ENCODE measurements at places on chromosomes 3 and 15.

GRCh38 chr15:94083467-94084052 is 147.8 kb upstream of the MCTP2 start:
- DNase-seq = no peak

GRCh38 chr3:14329842-14330241 is 72.6 kb upstream of the SLC6A6 start:
- DNase-seq = no peak

DNA sequence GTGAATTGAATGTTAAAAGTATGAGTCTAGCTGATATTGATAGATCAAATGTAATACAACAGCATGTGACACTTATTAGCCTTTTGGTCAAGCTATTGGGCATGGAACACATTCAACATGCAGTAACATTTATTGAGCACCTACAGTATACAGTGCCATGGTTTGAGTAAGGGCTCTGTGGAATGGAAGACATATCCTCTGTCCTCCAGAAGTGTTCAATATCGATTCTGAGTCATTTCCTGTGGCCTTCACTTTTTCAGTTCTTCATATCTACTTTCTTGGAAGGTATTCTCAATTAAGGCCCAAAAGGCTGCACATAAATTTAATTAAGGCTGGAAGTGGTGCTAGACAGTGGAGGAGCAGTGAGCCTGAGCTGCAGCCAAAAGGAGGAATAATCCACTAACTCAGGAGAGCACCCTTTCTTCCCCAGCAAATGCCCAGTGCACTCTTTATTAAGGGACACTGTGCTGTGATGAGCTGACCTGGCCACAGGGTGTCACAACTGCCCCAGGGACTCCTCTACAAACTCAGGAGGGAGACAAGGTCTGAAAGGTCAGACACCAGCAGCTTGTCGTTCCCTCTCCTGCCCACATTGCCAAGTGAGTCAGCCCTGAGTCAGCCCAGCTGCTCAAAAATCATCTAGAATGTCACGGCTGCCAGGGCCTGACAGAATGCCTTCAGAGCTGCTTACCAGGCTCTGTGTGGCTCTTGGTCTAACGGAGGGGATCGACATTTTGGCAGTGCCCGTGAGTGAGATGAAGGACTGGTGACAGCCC is 544.8 kb downstream of the AGBL1 start:
- DNase-seq = peak; percentile 87

DNA sequence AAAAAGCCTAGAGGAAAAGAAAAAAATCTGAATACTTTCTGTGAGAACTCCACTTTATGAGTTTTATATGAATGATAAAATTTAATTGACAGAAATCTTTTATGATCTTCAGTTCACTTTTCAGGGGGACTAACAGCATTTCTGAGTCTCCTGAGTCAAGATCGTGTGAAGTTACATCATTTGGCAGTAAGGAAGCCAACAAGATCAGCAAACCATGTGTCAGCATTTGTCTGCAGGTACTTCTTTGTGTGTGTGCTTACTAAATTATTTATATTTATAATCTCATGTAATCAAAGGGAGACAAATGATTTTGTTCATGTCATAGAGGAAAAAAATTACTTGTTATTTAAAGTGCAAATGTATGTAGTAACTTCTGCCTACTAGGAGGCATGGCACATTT is 217.6 kb downstream of the MBNL1 start:
- no peak for DNase-seq

DNA sequence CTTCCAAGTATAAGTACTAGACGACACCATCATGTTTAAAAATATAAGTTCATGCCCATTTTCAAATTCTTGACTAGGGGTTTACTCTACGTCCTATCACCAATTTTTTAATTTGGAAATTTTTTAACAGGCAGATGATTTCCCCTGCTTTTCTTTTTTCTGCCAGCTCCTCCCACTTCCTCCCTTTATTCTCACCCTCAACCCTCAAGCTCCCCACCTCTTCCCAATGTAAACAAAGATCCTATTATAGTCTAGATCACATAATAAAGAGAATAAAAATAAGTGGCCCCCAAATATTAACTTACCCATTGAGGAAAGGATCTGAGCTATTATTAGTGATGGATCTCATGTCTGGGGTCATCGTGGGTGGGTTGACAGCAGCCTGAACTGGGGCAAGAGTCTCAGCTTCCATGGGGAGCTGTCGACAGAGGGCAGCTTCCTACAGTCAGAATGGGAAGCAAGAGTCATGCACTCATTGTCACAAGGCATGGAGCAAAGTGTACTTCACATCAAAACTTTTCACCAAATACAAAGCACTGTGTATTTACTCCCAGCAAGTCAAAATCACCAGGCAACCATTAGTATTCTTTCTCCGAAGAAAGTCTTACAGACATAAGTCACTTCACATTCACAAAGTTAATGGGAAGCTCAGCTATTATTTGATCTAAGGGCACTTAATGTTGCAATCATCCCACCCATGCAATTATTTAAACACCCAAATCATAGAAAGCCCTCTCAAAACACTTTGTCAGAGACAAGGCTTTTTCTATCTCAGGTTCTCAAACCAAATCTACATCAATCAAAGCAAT is 53.2 kb downstream of the TM4SF4 start:
- no peak for DNase-seq

GRCh38 chr15:45401665-45402161 is 23.4 kb upstream of the GATM start:
- DNase-seq = no peak

DNA sequence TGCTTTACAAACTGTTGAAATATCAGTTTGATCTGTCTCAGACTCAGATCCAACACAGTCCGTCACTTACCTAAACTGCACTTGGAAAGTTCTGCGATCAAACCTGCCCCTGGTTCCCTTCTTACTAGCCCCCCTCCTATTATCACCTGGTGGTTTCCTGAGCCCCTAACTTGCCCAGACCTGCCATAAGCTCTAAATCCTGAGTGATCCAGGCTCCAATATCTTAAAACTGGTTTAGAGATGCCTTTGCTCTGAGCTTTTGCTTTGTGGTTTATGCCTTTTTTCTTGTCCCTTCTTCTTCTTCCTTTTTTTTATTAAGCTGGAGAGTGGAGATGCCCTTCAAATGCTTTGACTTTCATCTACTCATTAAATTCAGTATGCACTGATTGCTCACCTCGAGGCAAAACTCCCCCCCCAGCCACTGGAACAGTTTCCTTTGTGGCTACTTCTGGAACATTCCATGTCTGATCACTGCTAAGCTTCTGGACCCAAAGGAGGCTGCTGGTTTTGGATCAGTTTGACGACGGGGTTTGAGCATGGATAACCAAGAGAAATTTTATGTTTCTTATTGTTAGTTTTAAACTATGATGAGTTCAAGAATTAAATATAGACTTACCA is 3.5 kb upstream of the ITGB5 start:
- DNase-seq = no peak

DNA sequence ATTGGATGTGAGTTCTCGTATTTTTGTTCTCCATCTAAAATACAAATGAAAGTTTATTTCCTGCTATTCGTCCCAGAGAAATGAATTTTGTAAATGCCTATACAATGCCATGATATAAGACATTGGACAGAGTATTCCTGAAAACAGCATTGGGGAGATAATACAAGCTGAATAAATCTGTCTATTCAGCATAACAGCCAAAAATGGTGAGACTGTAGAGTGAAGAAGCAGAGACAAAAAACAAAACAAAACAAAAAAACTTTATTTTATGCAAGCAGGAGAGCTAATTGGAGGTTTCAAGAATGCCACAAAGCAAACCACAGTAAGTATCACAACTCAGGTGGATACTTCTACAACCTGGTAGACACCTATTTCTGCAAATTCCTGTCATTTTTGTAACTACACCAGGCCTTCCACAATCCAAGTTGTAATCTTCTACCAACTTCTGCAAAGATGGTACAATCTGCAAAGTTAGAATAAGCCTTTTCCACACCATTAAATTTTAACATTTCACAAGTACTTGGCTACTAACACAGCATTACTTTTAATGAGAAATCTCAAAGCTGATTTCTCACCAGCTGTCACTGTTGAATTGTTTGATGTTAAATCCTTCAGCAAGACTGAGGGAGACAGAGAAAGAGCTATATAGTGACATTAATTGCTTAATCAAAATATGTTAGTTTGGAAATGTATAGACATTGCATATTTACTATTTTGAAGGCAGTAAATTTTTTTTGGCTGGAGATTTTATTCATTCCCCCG is 163.1 kb downstream of the CLSTN2 start:
- DNase-seq = no peak

DNA sequence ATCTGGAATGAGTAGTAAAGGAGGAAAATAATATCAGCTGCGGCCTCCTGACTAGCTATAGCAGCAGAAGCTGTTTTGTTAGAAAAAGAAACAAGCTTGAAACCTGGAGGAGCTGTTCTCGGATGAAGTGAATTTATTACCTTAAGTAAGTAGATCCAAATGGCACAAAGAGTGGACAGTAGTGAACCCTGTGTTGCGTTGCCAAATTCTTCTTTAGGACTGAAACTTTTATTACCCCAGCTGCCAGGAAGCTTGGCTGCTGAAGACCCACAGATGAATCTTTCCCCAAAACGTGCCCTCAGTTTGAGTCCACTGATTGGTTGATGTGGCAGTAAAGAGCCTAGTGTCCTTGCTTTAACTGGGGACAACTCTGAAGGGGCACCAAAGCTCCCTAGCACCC is 366.8 kb upstream of the GBE1 start:
- DNase-seq = no peak

GRCh38 chr3:174097686-174098085 is 700.1 kb downstream of the NLGN1 start:
- DNase-seq = no peak

DNA sequence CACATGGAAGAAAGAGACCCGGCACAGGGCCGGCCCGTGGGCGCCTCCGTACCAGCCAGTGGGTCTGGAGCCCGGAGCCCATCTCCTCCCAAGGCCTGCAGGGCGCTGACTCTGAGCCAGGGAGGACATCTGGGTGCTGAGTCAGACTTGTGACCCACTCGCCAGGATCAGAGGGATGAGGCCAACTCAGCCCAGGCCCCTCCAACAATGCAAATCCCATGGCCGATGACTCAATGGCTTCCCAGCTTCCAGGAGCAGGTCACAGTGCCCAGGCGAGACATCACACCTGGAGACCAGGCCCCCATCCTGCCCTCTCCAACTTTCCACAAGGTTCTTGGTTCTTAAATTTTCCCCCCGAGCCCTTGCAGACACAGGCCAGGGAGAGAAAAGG is 95.1 kb downstream of the LRIG1 start:
- DNase-seq = no peak

DNA sequence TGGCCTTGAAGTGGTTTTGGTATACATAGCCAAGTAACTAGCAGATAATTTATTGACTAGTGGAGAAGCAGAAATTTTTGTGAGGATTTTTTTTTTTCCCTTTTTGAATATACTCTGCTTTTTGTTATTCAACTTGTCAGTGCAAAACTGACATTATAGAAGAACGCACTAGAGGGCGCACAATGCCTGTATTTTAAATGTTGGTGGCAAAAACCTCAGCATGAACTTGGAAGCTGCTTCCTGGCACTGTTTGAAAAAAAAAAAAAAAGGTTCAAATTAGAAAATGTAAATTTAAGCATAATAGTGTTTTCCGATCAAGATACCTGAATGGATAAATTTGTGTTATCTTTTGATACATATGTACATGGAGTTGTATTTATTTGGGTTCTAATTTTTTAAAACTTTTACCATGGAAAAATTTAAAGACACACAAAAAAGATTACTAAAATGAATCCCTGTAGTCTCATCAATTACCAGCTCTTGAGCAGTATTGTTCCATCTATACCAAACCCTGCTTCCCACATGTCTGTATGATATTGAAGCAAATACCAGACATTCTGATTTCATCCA is 56.0 kb downstream of the SLC25A26 start:
- DNase-seq = peak; percentile 72

DNA sequence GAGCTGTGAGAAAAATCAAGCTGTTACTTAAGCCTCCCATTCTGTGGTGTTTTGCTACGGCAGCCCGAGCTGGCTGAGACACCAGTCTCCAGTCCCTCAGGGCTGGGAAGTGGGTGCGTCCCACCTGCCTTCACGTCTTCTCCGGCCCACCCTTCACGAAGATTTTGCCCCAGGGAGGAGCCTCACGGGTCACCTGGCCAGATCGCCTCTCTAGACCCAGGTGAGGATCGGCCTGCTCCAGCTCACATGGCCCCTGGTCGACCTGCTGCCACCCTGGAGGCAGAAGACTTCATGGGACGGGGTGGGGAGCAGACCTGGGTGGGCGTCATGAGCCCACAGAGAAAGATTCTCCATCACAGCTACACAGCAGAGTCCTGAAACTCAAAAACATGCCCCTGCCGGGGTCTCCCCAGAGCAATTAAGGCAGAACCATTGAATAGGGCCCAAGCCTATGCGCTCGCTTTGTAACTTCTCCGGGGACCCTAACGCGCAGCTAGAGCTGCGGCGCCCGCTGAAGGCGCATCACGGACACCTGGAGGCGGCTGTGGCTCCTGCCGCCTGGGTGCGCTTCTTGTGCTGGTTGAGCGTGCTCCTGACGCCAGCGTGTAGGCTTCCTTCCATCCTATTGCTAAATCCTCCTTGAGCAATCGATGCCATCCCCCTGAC is 92.6 kb upstream of the ALDH1A3 start:
- DNase-seq = no peak

All from stimulated activated CD4-positive, alpha-beta T cell treated with anti-CD3 and anti-CD28 coated beads, Interleukin-4, amount 100 ng/mL, for 24 hours (primary cell).